ENCODE measurements at places on chromosomes 13 and 19.

GRCh38 chr19:40407714-40408597, 5.2 kb downstream of the PRX start:
- no peak for DNase-seq

GRCh38 chr13:99805361-99805760, 166.2 kb downstream of the ZIC5 start:
- no peak for DNase-seq

DNA sequence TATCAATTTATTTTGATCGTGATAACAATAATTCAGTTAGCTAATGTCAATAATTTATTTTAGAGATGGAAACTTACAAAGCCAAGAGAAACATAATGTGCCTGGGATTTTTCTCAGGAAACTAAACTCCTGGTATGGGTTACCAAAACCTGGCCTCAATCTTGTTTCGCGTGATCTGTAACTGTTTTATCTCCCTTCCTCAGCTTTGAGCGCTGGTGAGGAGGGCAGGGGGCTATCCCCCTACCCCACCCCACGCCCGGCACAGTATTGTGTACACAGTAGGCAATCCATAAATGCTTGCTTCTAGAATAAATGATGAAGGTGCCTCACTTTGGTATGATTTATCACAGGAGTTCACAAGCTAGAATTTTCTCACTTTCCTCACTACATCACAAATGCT, 7.7 kb upstream of the DOCK9 start:
- DNase-seq: no peak

GRCh38 chr13:28531845-28532387, 37.0 kb upstream of the FLT1 start:
- DNase-seq: no peak

DNA sequence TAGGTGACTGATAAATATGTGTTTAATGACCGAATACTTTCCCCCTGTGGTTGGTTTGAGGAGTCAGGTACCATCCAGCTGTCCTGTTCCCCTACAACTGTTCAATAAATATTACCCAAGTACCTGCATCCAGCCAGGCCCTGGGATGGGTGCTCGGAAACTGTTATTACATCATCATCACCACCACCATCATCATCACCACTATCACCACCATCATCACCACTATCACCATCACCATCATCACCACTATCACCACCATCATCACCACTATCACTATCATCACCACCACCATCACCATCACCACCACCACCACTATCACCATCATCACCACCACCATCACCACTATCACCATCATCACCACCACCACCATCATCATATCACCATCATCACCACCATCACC, 4.1 kb downstream of the NTN5 start:
- no peak for DNase-seq

GRCh38 chr13:58950911-58951310, 1212.8 kb downstream of the DIAPH3 start:
- DNase-seq: no peak

- peak; percentile 44 for DNase-seq
Measured at GRCh38 chr19:39328046-39328705, 7.5 kb upstream of the LRFN1 start.

DNA sequence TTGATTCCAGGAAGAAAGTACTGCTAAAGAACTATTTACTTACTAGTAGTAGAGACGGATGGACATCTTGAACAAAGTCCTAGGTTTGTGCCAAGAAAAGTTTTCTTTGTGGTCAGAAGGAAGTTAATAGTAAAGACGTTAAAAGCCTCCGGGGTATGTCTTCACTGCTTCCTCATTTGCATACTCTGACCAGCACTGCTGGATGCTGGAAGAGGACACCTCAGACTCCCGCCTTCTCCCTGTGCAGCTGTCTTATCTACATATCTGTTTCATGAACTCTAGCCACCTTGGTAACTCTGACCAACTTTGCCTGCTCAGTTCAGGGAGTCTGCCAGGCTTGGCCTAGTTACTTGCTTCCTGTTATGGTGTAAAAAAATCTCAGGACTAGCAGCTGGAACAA, 1109.1 kb upstream of the MIR17HG start:
- peak; percentile 99 for DNase-seq

DNA sequence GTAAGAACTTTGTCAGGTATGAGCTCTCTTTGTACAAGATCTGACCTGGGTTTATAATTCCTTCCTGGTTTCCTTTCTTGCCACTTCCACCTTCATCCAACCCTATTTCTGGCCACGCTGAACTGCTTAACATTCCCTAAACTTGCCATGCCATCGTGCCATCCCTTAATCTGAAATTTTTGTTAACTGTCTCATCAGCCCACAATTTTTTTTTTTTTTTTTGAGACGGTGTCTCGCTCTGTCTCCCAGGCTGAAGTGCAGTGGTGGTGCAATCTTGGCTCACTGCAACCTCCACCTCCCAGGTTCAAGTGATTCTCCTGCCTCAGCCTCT, 144.6 kb downstream of the GGACT start:
- DNase-seq: peak; percentile 21

- DNase-seq: no peak
Measured at GRCh38 chr19:46906221-46906620, 45.4 kb downstream of the ARHGAP35 start.

DNA sequence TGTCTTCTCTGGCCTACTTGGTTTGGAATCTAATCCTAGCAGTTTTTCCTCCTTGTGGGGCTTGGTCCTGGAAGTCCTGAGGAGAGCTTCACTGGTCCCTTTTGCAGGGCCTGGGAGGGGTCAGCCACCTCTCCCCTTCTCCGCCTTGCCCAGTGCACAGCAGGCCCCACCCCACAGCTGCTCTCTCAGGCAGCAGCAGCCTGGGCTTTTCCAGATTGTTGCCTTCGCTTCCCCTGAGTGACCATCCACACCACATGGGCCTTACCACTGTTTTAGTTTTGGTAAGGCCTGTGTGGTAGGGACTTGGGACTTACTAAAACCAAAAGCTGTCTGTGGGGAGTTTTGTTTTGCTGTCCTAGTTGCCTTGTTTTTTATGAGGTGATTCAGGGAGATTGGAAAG, 11.5 kb downstream of the MPHOSPH8 start:
- no peak for DNase-seq

- DNase-seq: no peak
Measured at GRCh38 chr13:32093006-32093405, 61.4 kb downstream of the FRY start.

GRCh38 chr19:17981611-17982010, 14.7 kb downstream of the KCNN1 start:
- no peak for DNase-seq

- no peak for DNase-seq
Measured at GRCh38 chr13:59477011-59477410, 686.7 kb downstream of the DIAPH3 start.

DNA sequence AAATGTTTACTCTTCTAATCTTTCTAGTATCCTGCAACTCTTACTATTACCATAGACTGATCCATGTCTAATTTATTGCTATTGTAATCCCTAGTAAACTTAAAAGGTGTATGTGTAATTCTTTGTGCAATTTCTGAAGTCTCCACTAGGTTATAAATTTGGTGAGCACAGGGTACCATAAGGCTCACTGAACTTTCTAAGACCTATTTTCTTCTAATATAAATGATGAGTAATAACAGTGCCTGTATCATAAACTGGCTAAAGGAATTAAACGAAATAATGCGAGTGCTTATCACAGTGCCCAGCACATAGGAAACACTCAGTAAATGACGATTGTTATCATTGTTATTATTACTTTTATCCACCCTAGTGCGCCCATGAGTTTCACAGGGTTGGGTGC, 119.1 kb downstream of the KLF12 start:
- no peak for DNase-seq

- no peak for DNase-seq
Measured at GRCh38 chr13:46154136-46154801, 27.7 kb downstream of the LCP1 start.

All from amniotic epithelial cell (primary cell).